ENCODE measurements at places on chromosomes 1 and 21.

DNA sequence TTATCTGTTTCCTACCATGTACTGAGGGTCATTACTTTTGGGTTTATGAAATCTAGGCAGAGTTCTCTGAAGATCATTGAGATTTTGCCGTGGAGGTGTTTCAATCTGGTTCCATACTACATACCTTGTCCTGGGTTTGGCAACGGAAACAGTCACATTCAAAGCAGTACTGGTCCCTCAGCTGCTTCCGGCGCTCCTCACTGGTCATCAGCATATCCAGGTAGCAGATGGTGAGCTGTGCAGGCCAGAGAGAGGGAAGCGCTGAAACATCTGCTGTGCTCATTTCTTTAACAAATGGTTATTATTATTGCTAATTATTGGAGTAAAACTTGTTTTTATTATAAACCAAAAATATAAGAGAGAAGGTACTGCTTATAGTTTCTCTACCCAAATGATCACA, 591.7 kb downstream of the SMYD3 start:
- DNase-seq: no peak

GRCh38 chr1:41639332-41639936, 155.0 kb upstream of the EDN2 start:
- peak; percentile 80 for DNase-seq

GRCh38 chr1:159132271-159132881, 39.0 kb upstream of the CADM3 start:
- DNase-seq: peak; percentile 84

GRCh38 chr21:41815652-41816582, 49.1 kb upstream of the RIPK4 start:
- no peak for DNase-seq

- no peak for DNase-seq
Observed at GRCh38 chr1:182206626-182207239, 145.2 kb upstream of the ZNF648 start.

DNA sequence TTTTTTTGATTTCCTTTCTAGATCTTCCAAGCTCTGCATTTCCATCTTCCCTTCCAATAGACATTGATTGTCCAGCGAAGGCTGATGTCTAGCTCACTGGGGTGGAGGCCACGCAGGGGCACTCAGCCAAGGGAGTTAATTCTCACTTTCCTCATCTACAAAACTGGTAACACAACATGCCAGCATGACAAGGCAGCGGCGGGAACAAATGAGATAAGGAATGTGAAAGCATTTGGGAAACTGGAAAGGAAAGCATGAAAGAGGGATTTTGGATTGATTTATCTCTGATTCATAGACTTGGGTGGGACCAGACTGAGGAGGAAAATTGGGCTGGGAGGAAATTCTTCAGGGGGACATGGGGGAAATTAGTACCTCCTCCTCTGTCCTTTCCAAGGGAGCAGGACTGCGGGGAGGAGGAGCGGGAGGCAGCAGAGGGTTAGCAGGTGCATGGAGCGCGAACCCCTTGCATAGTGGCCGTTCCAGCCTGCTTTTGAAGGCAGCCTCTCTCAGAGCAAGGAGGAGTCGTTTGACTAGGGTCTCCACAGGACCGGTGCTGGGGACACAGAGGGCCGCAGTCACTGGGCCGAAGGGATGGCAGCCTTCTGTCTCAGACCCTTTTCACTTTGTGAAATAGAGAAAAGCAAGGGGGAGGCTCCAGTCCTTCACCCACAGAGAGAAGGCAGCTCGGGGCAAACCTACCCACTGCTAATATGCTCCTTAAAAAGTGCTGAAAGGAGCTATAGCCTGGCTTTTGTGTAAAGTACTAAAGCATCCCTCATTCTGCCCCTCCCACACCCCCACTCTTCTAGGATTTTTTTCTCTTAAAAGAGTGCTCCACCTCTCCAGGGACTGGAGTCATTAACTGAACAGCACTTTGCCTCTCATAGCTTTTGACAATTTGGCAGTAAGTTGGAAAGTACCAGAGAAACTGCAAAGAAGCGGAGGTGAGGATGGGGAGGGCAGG, 89.2 kb downstream of the PLXNA2 start:
- no peak for DNase-seq

DNA sequence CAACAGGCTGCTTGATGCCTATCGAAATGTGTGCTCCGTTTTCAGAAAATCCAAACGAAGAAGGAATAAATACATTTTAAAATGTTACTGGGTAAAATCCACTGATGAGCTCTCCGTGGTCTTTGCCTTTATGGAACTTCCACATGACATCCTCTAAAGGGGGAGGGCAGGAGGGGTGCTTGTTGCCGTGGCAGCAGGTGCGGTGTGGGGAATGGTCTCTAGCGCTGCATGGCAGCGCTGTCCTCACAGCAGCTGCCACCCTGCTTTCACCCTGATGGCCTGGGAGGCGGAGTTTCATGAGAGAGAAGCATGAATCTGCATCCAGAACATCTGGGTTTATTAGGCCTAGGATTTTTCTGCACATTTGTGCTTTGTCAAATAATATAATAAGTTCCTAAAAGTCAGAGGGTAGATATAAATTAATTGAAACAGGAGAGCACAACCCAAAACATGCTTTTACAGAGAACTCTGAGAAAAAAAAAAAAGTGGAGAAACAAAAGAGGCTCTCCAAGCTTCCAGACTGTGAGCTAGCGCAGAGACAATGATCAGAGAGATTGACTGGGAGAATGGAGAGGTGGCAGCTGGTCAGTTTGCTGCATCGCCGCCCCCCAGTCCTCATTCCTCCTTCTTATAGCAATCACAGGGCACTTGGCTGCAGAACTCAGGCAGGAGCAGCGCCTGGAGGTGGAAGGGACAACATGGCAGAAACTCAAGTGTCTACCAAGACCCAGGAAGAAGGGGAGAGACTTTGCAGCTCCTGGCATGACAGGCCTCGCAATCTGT, 228.6 kb downstream of the DSCAM start:
- DNase-seq: no peak

DNA sequence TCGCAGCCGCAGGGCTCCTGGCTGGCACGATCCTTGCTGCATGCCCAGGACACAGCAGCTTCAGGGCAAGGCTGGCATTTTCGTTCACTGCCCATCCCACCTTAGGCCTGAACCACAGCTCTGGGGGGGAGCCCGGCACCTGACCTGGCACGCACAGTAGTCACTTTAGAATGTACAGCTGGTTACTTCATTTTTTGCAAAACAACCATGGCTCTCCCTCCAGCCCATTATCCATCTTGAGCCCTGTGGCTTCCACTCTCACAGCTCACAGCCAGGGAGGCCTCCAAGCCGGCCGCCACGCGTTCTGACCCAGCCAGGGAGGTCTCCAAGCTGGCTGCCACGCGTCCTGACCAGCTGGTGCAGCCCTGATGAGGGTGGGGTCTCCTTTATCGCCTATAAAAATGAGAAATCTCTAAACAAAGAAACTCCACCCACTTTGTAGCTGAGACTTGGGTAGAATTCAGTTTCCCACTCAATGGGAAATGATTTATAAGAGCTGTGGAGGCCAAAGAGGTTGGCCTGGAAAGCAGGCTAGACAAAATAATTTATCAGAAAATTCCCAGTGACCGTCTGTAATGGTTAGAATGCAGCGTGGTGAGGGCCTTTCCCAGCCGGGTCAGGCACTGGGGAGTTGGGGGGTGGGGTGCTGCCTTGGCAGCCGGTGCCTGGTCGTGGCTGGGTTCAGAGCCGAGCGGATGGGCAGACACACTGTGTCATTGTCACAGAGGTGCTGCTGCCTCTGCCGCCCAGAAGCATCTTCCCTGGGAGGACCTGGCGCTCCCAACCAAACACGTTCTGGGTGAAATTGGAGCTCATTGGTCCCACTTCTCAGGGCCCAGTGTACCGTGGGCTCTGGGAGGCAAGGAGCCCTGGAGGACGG, 54.6 kb upstream of the ACTRT2 start:
- no peak for DNase-seq

DNA sequence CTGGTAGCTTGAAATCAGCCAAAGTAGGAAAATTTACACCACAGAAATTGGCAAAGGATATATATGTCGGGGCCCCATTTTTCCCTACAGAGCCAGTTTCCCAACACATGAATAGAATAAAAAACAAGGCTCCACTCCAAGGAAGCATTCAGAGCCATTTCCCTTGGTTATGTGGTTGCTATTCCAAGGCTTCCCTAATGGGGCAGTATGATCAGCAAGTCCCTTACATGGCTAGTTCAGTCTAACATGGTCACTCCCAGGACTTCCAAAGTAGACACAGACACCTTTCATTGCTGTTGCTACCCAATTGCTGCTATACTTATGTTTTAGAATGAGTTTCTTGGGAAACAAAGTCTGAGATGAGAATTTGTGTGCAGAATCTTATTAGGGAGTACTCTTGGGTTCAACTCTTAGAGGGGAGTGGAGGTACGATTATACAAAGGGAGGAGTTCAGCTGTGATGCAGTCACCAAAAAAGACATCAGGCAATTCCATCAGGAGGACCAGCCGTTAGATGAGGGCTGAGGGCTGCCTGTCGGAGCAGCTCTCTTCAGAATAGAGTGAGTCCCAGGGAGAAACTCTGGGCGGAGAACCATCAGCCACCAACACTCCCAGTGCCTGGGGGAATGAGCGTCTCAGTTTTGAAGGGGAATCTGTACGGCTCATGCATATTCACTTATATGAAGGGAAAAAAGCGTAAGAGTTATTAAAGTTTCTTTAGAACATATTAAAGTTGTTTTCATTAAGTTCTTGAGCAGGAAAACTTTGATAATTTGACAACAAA, 92.9 kb downstream of the C21orf91 start:
- no peak for DNase-seq

GRCh38 chr1:173424143-173424542, 53.0 kb upstream of the PRDX6 start:
- no peak for DNase-seq
